ENCODE measurements at places on chromosomes 2 and 18.

DNA sequence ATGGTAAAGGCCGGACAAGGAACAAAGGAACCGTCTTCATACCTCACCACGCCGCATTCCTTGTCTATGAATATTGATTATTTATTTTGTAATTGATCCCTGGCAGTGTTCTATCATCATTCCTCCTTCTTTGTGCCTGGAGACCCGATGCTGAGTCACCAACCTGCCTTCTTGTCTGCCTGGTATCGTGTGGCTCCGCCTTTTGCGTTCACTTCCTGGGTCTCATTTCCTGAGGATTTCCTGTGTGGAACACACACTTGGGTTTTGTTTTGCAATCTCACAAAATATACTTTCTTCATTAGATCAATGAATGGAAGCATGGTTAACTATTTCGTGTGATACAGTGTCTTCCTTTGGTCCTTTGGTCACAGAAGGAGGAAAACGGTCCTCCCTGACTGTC lies 95.5 kb upstream of the SNTG2 start:
- peak; percentile 34 for DNase-seq

DNA sequence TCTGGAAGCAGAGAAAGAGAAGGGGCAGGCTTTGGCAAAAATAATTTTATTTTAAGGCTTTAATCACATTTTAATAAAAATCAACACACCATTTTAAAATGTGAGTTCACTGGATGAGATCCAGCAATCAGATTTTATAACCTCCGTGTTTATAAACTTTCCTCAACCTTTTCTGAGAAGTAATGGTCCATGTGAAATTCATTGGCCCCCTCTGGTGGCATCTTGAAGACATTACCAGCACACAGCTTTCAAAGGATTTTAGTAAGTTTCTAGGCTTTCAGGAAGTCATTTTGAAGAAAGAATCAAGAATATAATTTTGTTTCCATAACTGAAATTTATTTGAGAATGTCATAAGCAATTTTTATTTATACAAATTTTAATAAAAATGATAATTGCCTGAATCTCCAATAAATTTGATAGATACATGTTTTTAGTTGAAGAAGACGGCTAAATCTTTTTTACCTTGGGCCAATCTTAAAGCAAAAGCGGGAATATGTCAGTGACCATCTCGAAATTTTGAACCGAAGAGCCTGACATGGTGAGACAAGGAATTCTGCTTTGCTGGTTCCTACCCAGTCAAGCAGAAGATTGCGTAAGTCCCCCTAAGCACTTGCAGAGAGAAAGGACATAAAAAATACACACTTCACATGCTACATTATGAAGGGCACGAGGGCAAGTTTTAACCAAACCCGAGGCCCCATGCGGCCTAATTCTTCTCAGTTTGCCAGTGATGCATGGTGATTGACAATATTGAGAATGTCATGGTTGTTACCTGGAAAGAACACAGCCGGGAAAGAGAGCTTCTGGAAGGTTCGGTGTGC lies 128.4 kb upstream of the CBLN2 start:
- DNase-seq: peak; percentile 75

DNA sequence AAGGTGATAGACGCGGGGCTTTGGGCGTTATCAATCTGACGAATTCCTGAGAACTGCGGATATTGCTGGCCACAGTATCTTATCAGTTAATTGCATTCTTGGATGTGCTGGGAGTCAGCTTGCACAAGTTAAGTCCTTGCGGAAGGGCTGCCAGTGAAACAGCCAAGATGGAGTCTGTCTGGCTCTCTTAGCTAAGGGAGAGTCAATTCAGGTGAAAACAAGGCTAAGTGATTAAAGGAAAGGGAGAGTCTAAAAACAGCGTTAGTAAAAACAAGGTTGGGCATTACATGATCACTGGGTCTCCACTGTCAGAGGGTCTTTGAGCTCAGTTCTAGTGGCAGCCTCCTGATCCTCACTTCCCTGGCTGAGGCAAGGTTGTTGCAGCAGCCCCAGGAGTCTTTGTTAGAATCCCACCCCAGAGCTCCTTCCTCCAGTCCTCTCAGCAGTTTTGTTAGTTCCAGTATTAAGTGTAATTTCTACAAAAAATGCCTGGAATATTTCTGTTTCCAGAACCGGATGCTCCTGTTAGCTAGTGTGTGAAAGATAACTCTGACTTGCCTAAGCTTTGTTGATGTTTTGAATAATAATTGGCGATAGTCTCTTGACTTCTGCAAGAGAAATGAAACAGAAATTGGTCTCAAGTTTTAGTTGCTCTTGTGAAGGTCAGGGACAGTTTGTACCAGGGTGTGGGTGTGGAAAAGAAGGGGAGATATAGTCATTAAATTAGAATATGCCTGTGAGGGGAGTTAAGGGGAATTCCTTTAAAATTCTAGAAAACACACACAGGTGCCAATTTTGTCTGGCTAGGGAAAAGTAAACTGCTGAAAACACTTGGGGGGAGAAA lies 10.6 kb downstream of the CFLAR start:
- no peak for DNase-seq

GRCh38 chr2:240645346-240645745 lies 20.1 kb downstream of the GPR35 start:
- no peak for DNase-seq
